M059J (cell line): ENCODE measurements at places on chromosomes 16 and 17. TPM values are rescaled to one million over a fixed set of nuclear protein-coding genes. Genes with fewer than 3 reads are reported as not detected.

DNA sequence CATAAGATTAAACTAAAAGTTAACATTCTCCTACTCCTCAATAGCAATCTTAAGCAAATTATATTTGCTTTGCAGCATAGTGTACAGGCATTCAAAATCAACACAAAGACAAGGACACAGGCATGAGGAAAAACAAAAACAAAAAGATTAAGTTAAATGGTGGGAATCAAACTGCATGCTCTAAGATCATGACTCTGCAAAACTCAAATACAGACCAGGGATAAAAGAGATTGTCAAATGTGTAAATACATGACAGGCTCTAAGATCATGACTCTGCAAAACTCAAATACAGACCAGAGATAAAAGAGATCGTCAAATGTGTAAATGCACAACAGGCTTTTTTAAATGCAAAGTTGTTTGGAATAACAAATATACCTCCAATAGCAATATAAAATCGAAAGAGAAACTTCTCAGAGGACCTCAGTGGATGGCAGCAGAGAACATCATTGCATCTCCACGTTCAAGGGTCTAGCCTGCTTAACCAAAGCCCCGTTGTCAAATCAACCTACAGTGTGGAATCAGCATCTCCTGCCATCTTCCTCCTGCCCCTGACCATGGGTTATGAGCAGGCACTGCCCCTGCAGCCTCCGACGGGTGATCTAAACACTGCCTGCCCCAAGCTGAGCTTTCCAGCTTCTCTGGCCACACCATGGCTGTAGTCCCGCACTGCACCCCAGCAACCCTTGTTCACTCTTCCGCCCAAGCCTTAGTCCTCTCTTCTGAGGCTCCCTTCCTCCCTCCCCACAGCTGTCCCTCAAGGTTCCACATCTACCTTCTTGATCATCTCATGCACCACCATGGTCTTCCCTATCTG lies 446.1 kb downstream of the SOX9 start:
- no peak for DNase-seq

WSCD1 gene
- total RNA-seq = not detected in 2 replicates

WDR81 gene
- total RNA-seq = 4.0 and 9.5 TPM in 2 replicates

DNA sequence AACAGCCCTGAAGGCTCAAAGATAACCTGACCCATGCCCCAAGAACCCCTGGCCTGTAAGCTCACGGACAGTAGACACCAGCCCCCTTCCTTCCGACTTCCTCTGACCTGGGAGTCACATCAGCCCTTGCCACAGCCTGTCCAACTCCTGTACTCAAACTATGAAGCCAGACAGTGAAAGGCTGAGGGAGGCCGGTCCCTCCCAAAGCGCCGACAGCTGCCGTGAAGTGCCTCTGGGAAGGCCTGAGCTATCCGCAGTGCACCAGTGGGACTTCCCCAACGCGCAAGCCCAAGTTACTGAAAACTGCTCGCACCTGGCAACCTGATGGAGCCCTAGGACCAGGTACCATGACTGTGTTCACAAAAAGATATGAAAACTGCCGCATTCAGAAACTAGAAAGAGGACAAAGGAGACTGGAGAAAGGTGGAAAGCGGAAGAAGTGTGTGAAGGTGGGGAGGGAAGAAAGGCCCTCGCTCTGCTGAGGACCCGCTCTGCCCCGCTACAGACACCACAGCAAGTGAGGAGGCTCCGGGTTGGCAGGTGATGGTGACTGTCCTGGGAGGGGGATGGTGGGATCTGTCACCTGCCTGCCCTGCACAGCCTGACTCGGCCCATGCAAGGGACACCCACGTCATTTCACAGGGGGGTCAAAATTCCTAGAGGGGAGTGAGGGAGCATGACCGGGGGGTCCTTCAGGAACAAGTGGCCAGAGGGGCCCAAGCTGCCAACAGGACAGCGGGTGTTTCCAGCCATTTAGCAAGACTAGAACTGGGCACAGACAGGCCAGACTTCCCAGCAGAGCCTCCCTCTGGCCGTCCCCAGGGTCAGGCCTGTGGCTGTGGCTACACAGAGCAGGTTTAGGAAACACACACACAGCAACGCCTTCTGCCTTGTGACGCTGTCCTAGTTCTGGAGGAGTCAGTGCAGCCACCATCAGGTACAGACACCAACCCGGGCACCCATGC lies 13.1 kb upstream of the TRAP1 start:
- no peak for DNase-seq

GRCh38 chr16:83806731-83807130 lies 1.0 kb upstream of the HSBP1 start:
- DNase-seq = peak; percentile 53
